ENCODE measurements at places on chromosomes 1 and 21. TPM values are rescaled to one million over a fixed set of nuclear protein-coding genes. Genes with fewer than 3 reads are reported as not detected.

The C4BPA gene
- not detected for total RNA-seq

The A3GALT2 gene
- not detected for total RNA-seq

The PLD5 gene
- not detected for total RNA-seq

The S100B gene
- total RNA-seq, result 73.5 TPM

The MYOG gene
- not detected for total RNA-seq

The NEK2 gene
- total RNA-seq, result not detected
